HFFc6 (cell line): ENCODE measurements at places on chromosomes 2 and 18.

GRCh38 chr18:52242711-52243110, 97.3 kb upstream of the DCC start:
- DNase-seq = no peak

GRCh38 chr2:96914332-96914731, 44.5 kb upstream of the SEMA4C start:
- no peak for DNase-seq

DNA sequence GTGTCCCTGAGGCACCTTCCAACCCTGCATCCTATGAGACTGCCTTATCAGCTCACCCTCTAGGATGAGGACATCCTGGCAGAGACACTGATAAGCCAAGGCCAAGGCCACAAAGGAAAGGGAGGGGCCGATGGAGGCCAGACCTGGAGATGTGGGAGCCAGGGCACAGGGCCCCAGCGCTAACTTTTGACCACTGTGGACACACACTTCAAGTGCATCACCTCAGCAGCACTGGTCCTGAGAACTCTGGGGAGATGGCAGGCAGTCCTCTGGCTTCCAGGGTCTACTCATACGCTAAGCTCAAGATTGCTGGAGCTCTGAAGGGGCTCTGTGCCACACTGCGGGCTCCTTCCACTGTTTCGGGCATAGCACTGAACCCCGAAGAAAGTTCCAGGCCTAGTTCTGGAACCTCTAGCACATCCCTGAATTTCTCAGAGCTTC, 100.2 kb upstream of the ID2 start:
- DNase-seq = no peak

DNA sequence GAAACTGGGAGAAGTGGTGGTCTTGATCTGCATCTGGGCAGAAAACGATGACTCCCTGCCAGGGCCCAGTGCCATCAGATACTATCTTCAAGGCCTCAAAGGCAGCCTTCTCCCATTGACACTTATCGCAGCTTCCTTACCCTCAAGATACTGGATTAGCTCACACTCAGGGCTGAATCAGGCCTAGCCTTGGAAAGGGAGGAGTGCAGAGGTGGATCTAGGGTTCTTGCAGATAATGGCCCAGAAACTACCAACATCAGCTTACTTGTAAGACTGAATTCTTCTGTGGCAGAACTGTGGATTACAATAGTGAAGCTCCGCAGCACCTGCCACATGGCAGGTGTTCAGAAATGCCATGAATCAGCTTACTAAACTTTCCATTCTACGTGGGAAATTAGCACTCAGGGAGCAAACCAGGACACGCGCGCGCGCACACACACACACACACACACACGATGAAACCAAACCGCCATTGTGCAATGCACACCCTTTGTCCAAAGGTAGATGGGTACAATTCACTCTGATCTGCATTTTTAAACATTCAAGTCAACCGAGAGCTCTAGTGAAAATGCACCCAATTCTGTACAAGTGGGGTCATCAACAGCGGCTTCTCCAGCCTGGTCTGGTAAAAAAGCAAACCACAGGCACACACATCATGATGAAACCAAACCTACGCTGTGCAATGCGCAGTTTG, 26.3 kb upstream of the TMEM182 start:
- no peak for DNase-seq

- DNase-seq = no peak
Measured at GRCh38 chr2:53969968-53970723, 647 bp downstream of the PSME4 start.

DNA sequence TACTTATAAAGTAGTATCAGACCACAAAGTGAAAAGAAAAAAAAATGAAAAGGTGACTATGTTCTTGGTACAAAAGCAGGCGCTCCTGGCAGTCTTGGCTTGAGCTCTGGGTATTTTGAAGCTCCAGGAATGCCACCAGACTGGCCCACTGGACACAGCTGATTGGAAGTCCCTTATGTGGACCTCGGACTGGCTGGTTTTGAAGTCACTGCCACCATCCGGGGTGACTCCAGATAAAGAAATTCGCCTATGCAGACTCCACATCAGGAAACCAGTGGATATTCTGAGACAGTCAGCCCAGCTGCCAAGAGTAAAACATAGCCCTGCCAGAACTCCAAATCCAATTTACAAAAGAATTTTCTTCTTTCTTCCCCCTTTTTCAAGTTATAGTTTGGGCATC, 28.0 kb downstream of the ACKR3 start:
- DNase-seq = no peak

GRCh38 chr2:151289972-151290866, 751 bp upstream of the NMI start:
- peak; percentile 58 for DNase-seq

DNA sequence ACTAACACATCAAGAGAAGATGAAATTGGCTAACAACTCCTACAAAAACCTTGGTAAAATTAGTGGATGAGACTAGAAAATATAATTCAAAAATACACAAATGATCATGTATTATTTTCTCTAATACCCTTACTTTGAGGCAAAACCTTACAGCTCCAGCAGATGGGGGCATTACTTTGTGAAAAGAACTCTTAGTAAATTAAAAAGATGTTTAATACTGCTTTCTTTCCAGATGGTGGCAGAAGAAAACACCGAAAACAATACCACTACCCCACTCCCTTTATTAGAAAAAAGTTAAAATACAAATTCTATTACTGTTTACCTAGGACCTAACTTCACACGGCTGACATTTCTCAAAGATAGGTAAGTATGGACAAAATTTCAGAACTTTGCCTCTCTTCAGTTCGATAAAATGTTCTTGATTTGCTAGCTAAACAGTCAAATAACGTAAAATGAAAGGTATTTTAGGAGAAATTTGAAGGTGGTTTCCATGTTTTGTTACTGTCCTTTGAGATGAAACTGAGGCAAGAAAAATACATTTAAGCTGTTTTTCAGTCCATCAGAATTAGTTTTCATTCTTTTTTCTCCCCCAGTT, 30.6 kb downstream of the ORC4 start:
- peak; percentile 66 for DNase-seq

- no peak for DNase-seq
Measured at GRCh38 chr2:126669772-126670171, 13.8 kb downstream of the GYPC start.

DNA sequence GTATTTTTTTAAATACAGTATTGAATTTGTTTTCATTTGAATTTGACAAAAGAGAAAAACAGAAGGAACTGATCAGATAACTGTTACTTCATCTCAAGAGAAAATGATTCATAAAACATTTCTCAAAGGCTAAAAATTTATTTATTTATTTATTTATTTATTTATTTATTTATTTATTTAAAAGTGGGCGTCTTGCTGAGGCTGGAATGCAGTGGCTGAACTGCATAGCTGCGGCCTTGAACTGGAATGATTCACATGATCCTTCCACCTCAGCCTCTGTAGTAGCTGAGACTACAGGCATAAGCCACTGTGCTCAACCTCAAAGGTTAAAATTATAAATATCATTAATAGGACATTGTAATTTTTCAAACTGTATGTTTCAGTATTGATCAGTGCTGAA, 4.5 kb upstream of the PUM2 start:
- DNase-seq = no peak

DNA sequence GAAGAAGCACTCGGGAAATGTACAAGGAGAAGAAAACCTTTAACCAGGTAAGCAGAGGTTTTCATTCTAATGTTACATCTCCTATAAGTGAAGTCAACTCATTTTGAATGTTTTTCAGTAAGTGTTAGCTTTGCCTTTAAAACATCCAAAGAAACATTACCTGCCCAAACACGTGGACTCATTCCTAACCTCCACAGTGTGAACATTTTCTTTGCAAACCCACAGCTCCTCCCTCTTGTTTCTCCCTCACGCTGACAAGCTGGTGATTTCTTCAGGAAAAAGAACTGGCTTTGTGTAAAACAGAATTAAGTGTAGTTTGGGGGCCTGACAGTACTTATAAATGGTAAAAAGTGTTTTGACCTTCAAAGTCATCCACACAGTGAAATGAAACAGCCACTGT, 72.5 kb downstream of the MTCL1 start:
- DNase-seq = no peak

DNA sequence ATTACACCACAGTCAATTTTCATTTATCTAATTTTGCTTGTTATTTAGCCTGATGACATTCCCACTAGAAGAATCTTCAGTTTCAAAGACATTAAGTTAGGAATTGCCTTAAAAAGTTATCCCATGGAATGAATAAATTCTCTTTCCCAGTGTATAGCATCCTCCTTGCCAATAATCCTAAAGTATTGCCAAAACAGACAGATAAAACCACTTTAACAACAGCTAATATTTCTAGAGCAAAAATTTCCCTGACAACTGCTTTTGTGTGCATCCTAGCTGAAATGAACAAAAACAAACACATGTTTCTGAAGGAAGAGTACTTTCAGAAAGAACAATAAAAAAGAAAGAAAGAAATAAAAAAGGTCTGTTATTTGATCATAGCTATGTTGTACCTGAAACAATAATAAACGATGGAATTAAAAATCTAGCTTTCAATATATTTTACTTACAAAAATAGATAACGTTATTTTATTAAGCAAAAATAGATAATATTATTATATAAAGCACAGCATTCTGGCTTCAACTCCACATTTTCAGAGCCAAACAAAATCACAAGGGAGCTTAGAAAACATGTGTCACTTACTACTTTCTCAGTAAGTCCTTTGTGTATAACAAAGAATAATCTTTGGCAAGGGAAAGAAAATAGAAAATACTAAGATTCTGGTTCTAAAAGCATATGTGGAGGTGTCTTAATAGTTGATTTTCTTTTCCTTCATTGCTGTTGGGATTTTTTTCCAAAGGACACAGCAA, 939.0 kb upstream of the CRIM1 start:
- no peak for DNase-seq

DNA sequence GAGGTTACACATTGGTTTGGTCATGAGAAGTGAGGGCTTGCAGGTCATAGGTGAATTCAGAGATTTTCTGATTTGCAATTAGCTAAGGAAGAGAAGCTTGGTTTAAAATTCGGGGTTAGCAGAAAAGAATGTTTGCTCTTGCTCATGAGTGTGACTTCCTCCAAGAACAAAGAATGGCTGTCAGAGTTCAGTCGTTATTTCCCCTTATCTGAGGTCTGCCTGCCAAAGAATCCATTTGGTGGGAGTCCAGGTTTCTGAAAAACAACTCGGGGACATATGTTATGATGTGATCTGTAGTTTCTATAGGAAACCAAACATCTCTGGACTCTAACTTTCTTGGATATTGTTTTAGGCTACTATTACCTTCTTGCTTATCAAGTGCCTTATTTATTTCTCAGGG, 3.2 kb upstream of the UGT1A6 start:
- no peak for DNase-seq

- DNase-seq = no peak
Measured at GRCh38 chr18:75081486-75081885, 127.5 kb downstream of the PTGR3 start.

- DNase-seq = peak; percentile 81
Measured at GRCh38 chr2:28338046-28338817, 54.4 kb upstream of the FOSL2 start.

DNA sequence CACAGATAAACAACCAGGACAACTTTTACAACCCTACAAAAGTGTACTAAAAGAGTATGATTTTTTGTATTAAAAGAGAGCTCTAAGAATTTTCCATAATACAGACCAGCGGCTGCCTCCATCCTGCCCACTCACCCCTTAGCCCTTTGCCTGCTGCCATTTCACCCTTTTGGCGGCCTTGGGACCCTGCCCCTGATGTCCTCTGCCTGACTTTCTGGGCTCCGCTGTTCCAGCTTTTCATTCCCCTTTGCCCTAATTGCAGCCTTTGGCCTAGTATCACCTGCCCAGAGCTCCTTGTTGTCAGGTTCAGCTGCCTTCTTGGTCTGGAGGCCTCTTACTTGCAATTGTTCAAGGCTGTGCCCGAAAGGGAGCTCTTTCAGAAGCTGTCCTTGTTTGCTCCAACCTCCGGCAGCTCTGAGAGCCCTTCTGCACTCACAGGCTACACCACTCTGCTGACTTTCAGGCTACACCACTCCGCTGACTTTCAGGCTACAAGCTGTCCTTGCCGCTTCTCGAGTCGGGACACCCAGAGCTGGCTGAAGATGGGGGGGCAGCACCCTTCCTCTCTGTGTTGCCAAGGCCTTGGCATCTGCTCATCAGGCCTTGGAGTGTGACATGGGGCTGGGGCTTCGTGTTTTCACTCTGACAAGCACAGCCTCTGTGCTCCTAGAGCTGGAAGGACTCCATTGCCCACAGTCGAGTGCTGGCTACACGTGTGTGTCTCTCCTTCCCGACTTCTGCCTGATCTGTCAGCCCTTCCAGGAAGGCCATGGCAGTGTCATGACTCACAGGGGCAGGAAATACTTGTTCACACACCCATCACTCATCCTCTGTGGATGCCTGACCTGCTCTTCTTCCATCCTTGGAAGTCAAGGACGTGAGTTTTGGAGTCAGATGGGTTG, 43.1 kb upstream of the HDAC4 start:
- DNase-seq = peak; percentile 26

DNA sequence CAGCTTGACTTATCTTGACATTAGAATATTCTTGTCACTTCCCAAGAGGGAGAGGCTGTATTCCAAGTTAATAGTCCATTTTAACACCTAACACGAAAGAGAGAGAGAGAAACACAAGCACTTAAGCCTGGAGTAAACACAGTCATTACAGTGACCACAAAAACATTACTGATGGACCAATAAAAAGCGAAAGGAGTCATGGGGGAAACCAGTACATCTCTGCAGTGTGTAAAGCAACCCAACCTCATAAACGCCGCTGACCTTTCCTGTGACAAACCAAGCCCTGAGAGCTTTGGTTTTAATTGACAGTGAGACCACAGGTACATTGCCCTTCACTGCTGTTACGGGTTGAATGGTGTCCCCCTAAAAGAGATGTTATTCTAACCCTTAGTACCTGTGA, 78.3 kb downstream of the SMAD4 start:
- no peak for DNase-seq

DNA sequence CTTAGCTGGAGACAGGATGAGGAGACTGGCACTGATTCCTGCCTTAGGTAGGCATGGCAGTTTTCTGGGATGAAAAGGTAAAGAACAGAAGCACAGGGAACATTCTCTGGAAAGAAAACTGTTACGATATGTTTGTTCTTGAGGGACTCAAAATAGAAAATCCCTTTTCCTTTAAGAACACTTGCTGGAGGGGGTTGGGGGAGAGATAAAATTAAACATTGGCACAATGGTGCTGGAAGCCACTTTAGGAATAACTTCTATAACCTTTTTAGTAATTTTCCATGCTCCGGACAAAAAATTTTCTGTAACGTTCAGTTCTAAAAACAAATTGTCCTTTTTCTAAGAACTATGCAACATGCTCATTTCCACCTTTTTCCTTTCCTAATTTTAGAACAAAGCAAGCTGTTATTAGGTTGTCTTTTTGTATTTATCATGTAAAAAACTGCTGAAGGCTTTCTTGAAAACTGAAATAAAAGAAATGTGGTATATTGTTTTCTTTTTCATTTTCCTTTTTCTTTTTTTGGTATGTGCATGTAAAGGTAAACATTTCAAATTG, 343.8 kb downstream of the EPHA4 start:
- no peak for DNase-seq

DNA sequence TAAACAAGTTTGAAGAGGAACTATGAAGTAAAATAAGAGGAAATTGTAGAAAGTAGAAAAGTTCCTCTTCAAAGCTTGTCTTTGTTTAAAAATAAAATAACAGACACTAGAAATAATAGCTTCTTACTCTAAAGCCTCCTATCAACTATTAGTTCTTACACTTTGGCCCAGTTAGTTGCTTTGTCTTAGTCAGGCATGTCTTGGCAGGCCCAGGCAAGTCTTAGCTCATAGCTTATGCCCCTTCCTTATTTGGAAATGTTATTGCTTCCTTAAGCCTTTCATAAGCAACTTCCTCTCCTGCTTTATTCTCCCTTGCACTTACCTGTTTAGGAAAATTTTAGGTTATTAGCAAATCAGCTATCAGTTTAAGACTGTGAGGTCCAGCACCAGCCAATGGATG, 950.6 kb upstream of the LRATD1 start:
- DNase-seq = no peak
